ENCODE measurements at places on chromosomes 5 and 9.

- no peak for DNase-seq
These were observed 85.4 kb upstream of the PLPP1 start for GRCh38 chr5:55620009-55620765.

GRCh38 chr9:31089549-31090221 lies 1294.8 kb upstream of the ACO1 start:
- no peak for DNase-seq

- no peak for DNase-seq
These were observed 478.2 kb upstream of the TNC start for GRCh38 chr9:115596021-115596745.

DNA sequence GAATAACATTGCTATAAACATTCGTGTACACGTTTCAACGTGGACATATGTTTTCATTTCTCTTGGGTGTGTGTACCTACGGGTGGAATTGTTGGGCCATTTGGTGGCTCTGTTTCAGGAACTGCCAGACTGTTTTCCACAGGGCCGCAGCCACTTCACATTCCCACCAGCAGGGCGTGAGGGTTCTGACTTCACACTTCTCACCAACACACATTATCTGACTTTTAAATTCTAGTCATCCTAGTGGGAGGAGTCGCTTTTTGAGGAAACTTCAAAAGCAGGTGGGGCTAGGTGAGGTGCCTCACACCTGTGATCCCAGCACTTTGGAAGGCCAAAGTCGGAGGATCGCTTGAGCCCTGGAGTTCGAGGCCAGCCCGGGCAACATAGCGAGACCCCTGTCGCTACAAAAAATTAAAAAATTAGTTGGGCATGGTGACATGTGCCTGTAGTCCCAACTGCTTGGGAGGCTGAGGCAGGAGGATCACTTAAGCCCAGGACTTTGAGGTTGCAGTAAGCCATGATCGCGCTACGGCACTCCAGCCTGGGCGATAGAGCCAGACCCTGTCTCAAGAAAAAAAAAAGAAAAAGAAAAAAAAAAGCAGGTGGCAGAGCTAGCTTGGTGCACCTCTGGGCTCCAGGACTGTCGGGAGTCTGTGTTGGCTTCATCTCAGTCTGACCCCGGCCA lies 28.5 kb downstream of the TSPAN17 start:
- DNase-seq = no peak

DNA sequence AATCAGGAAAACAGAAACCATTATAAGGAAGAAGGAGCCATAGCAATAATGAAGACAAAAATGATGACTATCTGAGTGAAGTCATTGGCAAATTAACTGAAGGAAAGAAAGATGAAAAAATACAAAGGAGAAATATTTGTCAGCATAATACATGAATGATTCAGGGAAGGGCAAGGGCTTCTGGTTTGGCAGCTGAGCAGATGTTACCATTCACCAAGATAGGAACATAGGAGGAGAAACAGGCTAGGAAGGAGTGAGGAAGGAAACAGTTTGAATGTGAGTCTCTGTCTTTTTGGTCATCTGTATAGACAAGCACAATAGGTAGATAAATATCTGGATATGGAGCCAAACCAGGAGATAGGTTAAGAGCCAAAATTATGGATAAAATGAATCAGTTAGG lies 296.0 kb downstream of the ISL1 start:
- no peak for DNase-seq

DNA sequence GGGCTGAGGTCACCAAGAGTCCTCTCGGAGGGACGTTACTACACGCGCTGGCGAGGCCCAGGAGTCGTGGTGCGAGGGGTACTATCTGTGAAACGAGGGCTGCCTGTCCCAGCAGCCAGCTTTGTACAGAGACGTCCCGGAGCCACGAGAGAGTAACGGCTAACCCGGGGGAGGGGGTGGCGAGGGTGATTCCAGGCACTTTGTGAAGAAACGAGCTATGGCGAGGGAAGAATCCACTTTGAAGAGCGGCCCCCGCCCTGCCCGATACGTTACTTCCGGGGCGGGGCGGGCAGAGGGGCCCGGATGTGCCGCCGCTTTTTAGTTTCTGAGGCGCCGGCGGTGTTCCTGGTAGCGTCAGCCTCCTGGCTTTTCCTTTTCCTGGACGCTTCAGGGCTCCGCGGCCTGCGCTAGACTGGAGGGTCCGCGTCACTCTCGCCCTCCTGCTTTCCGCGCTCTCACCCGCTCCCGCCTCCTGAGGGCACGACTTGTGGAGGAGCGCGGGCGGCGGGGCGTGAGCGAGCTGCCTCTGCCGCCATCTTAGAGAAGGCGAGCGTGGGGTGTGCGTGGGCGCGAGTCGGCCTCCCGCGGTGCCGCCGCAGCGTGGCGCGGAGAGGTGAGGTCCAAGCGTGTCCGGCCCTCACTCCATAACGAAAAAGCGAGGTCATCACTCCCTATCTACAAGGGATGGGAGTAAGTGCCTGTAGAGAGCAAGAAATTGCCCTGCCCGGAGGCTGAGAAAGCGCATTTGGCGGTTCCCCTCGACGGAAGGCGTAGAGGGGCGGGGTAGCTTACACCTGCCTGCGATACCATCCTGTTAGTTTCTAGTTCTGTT lies 580 bp upstream of the RFX3 start:
- peak; percentile 83 for DNase-seq

- no peak for DNase-seq
These were observed 109.7 kb upstream of the IER5L start for GRCh38 chr9:129287619-129288305.

DNA sequence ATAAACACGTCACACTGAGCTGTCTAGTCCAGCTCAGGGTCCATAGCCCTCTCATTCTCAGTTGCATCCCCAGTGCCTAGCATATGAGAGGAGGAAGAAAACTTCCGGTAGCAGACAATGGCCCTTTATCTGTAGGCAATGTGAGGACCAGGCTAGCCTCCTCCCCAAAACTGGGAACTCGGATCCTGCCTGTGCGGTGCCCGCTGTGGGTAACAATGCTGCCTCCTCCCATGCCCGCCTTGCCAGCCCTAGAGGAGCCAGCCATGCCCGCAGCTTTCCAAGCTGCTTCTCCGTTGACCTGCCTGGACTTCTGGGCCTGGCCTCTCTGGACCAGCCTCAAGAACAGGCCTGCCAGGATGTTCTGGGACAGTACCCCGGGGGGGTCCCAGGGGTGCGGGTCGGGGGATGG lies 74.6 kb upstream of the ORM1 start:
- no peak for DNase-seq

DNA sequence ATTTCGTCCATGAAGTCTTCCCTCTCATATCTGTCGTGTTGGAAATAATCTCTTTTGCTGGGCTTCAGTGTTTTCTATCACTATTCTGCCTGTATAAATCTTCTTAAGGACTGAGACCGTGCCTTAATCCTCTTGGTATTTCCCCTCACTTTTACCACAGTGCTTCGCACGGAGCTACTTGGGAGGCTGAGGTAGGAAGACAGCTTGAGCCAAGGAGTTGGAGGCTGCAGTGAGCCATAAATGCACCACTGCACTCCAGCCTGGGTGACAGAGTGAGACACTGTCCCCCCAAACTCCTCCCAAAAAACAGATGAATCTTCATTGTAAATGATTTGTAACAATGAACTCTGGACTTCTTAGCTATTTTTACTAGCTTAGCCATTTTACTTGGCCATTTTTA lies 57.8 kb downstream of the PHAX start:
- no peak for DNase-seq

- no peak for DNase-seq
These were observed 149.0 kb downstream of the AOPEP start for GRCh38 chr9:94875300-94876020.

DNA sequence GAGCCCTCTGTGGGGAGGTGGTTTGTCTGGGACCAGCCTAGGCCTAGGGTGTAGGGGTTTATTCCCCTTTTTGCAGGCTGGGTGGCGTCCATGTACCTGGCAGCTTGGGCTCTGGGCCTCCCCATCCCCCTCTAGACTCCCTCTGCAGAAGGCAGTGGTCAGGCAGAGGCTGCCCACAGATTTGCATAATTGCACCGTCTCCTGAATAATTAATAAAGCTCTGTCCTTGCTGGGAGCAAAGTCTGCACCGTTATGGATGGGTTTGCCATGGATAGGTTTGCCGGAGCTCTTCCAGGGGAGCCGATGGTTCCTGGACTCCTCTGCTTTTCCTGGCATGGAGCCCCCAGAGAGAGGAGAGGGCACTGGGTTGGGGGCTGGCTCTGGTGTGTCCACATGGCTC lies 60.4 kb downstream of the DAB2IP start:
- DNase-seq = no peak

DNA sequence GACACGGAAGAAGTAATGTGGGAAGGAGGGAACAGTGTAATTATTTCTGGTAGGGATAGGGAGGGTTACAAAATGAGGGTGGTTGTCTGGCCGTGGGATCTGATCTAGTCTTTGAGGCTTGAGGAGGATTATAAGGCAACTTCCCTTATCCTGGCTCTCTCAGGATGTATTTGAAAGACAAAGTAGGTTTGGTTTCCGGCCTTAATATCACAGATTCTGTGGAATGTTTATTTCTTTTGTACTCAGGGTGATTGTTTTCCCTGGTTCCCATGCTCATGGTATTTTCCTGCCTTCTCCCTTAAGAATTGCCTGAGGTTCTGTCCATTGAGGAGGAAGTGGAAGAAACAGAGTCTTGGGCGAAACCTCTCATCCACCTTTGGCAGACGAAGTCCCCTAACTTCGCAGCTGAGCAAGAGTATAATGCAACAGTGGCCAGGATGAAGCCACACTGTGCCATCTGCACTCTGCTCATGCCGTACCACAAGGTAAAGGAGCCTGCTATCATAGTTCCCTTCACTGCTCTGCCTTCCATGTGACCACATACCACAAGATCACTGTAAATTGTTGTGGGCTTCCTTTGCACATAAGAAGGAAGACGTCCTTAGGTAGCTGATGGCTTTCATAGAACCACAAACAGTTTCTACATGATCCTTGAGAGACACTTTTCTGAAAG lies 253.8 kb downstream of the KDM4C start:
- no peak for DNase-seq

GRCh38 chr9:88303721-88304451 lies 84.4 kb upstream of the SPIN1 start:
- no peak for DNase-seq

GRCh38 chr9:69412741-69413150 lies 87.7 kb downstream of the ENTREP1 start:
- no peak for DNase-seq

DNA sequence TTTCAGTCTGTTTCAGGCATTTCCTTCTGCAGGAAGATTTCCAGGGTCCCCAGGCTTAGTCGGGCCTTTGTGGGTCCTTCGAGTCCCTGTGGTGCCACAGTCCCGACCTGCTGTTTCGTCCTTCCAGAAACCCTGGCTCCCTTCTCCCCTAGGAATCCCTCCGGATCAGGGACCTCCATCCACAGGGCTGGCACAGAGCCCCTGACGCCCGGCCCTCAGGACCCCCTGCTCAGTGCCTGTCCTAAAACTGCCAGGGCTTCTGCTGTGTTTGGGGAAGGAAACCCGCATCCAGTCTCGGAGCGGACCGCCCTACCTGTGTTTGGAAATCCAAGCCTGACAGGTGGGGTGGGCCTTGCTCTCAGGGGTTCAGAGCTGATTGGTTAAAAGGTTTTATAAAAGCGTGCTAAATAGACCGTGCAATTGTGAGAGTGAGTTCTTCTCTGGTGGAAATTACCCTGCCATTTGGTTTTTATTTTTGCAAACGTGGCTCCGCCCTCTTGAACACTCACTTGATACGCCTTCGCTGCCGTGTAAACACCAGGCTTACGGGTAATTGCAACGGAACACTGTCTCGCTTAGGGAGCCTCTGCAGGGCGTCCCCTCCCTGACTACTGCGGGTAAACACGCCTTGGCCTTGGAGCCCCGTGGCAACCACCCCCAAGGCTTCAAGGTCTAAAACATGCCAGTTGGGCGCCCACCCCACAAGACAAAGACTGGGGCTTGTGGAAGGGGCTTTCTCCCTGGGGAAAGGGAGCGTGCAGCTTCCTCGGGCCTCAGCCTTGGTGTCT lies 121.2 kb downstream of the PHF2 start:
- DNase-seq = no peak

DNA sequence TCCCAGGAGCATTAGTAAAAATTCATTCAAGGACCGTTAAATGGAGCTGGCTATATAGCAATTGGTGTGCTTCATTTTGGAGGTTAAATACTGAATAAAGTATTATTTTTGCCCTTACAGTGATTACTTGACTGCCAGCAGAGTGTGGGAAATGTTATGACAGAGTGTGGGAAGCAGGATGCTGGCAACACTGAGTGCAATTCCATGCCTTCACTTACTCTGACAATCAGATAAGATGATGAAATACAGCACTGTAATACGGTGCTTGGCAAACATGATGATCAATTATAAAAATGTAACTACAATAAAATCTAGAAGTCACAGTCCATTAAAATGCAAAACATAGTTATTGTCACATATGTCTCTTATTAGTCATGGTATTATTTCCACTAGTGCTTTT lies 651.3 kb downstream of the PTPRD start:
- DNase-seq = no peak

DNA sequence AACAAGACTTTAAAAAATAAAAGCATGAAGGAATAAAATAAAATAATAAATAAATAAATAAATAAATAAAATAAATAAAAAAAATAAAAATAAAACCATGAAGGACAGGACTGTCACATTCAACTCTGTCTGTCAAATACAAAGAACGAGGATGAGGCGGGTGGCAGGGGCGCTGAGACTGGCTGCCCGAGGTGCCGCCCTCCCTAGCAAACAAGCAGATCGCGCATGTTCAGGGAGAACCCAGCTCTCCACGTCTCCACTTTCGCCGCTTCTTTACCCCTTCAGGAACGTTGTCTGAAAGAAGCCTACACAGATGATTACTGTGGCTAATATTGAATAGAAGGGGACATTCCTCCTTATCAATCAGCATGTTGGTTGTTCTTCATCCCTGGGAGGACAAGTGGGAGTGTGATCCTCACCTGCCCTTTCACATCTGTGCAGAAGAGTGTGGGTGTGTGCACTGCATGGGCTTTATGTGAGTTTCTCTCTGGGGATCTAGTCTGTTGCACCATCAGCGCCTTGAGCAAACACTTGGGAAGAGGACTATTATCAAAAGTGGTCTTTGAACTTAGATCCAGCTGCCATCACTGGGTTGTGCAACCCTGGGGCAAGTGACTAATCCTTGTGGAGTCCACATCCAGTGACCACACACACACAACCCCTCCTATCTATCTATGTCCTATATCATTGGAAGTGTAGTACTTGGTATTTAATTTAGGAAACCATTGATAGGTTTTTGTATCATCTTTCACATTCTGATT lies 399.2 kb downstream of the IRX2 start:
- no peak for DNase-seq

GRCh38 chr5:99275128-99275527 lies 346.3 kb upstream of the CHD1 start:
- DNase-seq = no peak

DNA sequence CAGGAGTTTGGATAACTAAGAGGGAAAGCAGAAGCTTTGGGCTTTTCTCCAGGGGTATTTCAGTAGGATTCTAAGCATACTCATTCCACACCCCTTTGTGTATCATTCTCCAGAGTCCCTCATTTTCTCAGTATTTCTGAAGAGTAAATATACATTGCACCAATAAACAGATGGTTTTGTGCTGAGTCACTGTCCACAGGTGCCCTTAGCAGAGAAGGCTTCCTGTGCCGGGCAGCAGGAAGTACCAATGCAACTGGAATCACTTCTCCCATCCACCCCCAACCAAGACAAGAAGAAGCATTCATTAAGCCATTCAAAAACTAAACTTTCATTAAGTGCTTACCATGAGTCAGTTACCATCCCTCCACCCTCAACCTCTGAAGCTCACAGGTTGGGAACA lies 3.6 kb upstream of the CCNJL start:
- DNase-seq = peak; percentile 90
